ENCODE measurements at places on chromosomes 12 and 14.

DNA sequence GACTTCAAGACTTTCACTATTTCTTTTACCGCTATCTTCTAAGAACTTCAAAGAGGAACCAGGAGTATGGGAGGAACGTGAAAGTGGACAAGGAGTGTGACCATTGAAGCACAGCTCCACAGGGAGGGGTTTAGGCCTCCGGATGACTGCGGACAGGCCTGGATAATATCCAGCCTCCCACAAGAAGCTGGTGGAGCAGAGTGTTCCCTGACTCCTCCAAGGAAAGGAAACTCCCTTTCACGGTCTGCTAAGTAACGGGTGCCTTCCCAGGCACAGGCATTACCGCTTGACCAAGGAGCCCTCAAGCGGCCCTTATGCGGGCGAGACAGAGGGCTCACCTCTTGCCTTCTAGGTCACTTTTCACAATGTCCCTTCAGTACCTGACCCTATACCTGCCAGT is 267.0 kb downstream of the RPL10L start:
- DNase-seq, result no peak

GRCh38 chr12:94101738-94102660 is 46.4 kb upstream of the PLXNC1 start:
- DNase-seq, result peak; percentile 78

GRCh38 chr12:68270358-68270757 is 17.0 kb upstream of the IL22 start:
- no peak for DNase-seq

GRCh38 chr14:70642303-70643235 is 853 bp downstream of the TTC9 start:
- peak; percentile 27 for DNase-seq

DNA sequence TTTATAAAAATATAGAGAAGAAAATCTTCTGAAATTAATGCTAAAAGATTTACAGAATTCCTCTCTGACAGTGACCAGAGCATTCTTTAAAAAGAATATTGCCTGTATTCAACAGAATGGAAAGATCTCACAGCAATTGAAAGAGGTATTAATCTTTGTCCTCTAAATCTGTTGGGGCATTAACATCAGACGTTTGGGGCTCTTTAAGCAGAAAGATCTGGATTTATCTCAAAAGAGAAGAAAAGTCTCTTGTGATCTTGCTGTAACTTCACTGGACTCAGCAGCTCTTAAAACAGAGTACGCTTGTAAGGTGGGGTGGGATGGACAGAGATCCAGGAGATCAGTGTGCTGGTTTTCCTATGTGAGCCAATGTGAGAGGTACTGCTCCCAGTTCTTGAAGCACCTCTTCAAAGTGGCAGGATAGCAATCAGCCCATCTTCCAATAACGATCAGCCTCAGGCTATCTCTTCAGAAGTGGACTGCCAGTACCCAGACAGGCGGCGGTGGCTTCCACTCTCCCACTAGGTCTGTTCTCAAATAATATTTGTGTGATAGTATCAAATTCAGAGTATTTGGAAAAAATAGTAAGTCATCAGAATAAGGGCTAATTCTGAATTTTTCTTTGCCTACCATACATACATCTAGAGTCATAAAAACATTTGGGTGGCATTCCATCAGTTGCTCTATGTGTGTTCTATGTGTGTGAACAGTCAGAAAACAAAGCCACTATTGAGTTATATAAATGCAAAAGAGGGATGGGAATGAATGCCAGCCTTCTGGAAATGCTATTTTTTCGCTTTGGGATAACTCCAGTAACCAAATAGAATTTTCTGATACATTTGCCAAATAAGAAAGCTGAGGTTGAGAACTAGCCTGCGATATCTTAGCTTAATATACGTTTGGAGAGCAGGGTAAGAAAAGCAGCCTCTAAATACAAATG is 237.4 kb upstream of the RGS6 start:
- DNase-seq, result no peak

DNA sequence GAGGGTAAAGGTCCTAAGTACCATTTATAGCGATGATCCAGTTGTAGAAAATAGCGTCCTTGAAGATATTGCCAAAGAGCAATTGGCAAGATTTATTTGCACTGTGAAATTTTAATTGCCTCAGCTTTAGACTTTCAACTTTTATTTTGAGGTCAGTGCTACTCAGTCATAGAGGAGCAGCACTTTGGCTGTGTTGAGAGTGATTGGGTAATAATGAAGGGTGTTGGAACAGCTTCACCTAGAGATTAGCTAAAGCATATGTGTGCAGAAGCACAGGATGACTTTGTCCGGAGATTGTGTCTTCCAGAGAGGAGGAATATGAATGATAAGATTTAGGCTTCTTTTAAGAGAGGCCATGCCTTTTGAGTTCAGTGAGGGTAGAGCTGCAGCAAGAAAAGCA is 164.8 kb downstream of the NPAS3 start:
- DNase-seq, result no peak

Data from activated effector memory CD4-positive, alpha-beta T cell treated with Interleukin-2 at 50 U/mL for 16 hours (primary cell).